Cerebellar cortex (tissue), 1 donor: ENCODE measurements at places on chromosomes 13 and 19.

DNA sequence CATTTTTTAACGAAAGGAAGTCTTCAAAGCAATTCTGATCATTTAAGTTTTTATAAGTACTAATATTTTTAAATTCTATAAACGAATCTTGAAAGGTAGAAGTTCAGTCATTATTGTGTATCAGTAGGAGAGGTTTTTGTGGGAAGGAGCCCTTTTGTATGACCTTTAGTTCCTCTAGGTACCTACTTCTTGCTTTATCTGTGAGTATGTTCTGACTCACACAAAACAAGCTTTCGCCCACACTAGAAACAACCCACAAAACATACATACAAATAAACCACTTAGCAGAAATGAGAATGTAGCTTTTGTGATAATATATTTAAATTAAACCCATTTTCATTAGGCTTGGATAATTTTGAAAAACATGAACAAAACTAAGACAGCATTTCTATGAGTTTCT is 27.8 kb downstream of the ERCC5 start:
- no peak for DNase-seq

- DNase-seq: peak; percentile 32
Observed at GRCh38 chr13:32001154-32001768, 30.3 kb upstream of the FRY start.

- DNase-seq: no peak
Observed at GRCh38 chr19:30651066-30651465, 278.9 kb downstream of the ZNF536 start.

DNA sequence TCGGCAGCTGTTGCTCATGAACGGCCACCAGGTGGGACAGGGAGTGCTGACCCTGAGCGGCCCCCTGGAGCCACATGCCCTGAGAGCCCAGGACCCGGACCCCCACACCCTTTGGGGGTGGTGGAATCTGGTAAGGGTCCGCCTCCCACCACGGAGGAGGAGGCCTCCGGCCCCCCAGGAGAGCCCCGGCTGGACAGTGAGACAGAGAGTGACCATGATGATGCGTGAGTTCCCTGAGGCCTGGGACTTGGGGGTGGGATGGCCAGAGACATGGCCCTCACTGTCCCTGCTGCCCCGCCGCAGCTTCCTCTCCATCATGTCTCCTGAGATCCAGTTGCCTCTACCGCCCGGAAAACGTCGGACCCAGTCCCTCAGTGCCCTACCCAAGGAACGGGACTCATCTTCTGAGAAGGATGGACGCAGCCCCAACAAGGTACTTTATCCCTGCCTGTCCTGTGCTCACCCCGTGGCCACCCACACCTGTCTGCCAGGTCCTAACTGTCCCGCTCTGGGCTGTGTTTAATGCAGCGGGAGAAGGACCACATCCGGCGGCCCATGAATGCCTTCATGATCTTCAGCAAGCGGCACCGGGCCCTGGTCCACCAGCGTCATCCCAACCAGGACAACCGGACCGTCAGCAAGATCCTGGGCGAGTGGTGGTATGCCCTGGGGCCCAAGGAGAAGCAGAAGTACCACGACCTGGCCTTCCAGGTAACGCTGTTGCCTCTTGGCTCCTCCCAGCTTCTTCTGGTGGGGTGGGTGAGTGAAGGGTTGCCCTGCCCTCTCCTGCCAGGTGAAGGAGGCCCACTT is 14.7 kb upstream of the PRR19 start:
- DNase-seq: no peak

DNA sequence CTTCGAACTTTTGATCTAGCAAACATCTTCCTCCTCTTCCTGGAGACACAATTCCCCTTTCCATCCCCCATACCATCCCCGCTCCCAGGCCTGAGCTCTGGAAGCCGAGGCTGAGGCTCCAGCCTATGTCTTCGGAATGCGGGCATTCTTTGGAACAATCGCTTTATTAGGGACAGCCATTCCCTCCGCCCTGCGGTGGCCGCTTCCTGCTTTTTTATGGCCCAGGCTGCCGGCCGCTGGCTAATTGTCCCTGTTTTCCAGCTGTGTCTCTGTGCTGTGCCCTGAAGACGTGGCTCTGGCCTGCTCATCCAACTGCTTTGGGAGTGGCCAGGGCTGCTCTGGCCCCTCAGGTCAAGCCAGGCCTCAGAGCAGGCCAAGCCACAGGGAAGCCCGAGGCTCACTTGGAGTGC is 2.1 kb upstream of the CDX2 start:
- no peak for DNase-seq

- DNase-seq: peak; percentile 10
Observed at GRCh38 chr19:51664131-51664530, 17.5 kb upstream of the SIGLEC14 start.

DNA sequence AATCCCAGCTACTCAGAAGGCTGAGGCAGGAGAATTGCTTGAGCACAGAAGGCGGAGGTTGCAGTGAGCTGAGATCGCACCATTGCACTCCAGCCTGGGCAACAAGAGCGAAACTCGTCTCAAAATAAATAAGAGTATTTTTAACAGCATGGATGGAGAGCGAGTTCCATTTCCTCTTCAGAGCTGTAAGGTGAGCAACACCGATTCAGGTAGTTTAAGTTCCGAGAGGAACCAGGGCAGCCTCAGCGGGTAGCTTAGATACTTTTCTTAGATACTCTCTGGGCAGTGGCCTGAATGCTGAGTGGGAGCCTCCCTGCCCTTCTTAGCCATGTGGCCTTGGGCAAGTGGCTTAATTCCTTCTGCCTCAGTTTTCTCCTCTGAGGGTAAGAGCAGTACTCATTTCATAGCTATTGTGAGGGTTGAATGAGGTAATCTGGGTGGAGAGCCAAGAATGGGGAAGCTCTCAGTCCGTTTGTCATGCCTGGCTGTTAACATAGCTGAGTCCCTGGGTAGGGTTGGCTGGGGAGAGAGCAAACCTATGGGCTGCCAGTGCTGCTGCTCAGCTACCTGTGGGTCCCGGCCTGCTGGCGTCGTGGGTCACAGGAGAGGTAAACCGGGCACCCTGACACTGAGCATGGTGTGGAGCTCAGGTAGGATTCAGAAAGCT is 4.1 kb downstream of the ATP11A start:
- no peak for DNase-seq
